ENCODE measurements at places on chromosomes 2 and 18.

- DNase-seq: no peak
Measured at GRCh38 chr2:237453671-237454070, 33.4 kb upstream of the MLPH start.

DNA sequence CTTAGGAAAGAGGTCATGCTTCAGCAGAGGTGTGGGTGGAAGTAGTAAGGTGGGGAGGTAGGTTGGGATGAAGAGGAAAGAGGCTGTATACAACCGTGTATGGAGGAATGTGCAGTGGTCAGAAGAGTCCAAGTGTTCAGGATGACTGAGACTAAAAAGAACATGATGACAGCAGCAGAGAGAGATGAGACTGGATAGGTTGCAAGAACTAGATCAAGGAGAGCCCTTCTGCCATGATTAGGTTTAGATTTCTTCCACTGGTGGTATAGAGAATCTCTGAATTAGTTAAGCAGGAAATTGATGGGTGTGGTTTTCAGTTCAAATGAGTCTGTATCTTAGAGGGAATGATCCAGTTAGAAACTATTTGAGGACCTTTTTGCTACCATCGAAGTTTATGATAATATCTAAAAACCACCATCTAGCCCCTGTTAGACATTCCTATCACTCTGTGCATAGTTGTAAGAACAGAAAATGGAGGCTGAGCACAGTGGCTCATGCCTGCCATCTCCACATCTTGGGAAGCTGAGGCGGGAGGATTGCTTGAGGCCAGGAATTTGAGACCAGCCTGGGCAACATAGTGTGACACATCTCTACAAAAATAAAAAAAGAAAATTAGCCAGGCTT, 221.0 kb downstream of the LTBP1 start:
- no peak for DNase-seq

- DNase-seq: no peak
Measured at GRCh38 chr2:51812138-51812866, 780.4 kb upstream of the NRXN1 start.

DNA sequence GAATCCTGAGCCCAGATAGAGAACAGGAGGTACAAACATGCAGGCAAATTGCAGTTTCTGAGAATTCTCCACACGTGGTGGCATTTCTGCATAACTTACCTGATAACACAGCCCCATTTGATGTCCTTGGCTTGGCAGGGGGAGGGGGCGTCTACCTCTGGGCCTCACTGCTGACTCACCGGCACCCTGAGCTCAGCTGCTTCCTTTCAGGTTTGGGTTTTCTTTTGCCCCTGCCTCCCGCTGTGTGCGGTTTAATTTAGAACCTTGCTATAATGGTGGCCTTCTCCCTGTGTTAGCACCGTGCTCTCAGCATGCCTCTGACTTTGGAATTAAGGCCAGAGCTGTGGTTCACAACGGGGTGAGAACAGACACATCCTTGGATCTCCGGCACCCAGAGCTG, 4.4 kb downstream of the CTIF start:
- DNase-seq: peak; percentile 57

GRCh38 chr2:190636361-190636760, 12.5 kb upstream of the NAB1 start:
- no peak for DNase-seq

DNA sequence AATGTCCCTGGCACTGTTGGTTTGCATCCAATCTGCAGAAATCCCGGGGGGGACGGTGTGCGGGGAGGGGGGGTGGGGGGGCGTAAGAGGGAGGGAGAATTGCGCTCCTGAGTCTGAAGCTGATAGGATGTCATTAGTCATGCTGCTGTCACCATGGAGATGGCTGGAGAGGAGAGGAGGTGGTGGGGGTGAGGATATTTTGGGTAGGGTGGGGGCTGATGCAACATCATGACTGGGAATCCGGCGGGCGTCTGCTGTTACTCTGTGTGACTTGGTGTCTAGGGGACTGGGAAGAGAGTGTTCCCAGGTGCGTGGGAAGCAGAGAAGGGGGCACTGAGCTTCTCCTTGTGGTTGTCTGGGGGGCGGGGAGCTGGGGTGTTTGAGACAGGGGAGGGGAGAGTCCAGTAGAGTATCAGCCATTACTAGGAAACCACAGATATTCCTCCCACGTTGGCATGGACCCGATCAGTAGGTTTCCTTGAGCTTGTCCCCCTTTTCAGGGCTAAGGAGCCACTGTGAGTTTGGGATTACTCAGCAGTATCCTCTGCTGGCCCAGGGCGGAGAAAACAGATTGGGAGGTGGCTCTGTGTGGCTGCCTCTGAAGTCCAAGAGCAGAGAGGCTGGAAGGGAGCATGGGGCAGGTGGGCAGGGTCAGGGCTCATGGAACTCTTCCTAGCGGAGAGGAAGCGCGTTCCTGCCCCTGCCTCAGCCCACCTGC, 18.9 kb downstream of the TET3 start:
- no peak for DNase-seq

- no peak for DNase-seq
Measured at GRCh38 chr2:69616755-69617154, 26.8 kb downstream of the AAK1 start.

GRCh38 chr2:242098445-242099128, 229.1 kb downstream of the RTP5 start:
- no peak for DNase-seq

- DNase-seq: no peak
Measured at GRCh38 chr2:237637429-237638135, 10.2 kb downstream of the LRRFIP1 start.

DNA sequence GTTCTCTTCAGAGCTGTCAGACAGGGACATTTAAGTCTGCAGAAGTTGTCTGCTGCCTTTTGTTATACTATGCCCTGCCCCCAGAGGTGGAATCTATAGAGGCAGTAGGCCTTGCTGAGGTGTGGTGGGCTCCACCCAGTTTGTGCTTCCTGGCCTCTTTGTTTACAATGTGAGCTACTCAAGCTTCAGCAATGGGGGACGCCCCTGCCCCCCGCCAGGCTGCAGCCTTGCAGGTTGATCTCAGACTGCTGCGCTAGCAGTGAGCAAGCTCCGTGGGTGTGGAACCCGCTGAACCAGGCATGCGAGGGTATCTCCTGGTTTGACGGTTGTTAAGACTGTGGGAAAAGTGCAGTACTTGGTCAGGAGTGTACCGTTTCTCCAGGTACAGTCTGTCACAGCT, 24.0 kb upstream of the PAIP2B start:
- DNase-seq: peak; percentile 18

DNA sequence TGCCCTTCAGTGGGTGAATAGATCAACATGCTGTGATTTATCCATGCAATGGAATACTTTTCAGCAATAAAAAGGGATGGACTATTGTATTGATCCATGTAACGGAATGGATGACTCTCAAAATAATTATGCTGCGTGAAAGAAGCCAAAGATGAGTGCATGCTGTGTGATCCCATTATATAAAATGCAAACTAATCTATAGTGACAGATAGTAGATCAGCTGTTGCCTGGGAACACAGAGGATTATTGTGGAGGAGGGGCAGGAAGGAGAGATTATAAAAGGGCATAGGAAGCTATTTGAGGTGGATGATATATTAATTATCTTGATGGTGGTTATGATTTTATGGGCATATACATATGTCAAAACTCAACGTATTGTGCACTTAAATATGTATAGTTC, 55.5 kb upstream of the ADAM23 start:
- no peak for DNase-seq

DNA sequence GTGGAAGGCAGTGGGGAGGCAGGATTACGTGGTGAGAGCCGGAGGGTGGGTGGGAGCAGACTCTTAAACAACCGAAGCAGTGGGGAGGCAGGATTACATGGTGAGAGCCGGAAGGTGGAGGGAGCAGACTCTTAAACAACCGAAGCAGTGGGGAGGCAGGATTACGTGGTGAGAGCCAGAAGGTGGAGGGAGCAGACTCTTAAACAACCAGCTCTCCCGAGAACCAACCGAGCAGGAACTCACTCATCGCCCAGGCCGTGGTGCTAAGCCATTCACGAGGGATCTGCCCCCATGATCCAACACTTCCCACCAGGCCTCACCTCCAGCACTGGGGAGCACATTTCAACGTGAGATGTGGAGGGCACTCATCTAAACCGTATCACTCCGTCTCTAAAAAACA, 87.7 kb downstream of the RTP5 start:
- DNase-seq: no peak

DNA sequence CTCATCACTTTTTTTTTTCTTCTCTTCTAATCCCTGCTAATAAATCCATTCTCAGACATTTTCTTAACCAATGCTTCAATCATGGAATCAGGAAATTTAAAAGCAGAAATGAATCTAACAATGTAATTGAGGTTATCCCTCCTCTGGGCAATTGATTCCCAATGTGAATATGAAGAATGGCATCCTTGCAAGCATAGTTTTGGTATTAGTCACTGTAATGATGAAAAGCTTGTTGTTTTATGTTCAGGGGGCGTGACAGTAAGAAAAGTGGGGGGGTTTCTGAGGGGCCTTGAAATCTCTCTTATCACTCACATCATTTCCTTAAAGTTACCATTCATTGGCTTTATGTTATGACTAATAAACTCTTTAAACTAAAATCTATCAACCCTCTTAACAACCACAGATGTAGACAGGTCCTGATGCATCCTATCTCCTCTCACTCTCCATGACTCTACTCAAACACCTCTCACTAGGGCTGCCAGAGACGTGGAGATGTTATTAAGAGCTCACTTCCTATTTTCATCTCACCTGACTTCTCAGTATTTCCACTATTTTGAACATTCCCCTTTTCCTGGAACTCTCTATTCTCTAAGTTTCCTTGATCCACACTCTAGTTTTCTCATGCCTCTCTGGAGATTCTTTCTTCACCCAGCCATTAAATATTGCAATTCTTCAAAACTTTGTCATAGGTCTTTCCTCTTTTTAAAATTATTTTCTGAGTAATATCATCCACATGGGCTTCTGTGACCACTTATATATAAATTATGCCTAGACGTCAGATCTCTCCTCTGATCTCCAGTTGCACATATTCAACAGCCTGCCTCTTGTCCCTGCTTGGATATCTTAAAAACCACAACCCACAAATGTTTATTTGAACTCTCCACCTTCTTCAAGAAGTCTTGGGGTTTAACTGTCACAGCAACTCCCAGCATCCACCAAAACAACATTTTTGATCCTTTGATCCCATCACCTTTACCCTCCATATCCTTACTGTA, 332.9 kb downstream of the CDH2 start:
- no peak for DNase-seq

- no peak for DNase-seq
Measured at GRCh38 chr2:46241344-46241743, 55.9 kb upstream of the EPAS1 start.

GRCh38 chr2:191158193-191158592, 7.4 kb upstream of the STAT4 start:
- no peak for DNase-seq

DNA sequence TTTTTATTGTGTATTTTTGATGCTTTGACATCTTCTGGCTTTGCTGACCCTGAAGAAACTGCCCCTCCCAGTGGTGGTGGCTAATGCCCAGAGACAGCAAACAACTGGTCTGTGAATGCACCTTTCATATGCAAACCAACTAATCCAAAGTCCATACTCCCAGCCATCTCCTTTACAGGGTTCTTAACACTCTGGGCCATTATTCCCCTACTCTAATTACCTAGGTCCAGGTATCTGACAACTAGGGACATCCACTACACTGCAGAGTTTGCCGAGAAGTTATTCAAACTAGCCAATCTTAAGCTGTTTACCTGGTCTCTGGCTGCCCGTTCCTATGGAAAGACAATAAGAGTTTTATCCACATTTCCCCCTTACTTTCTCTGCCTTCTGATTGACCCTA, 73.6 kb downstream of the FSHR start:
- peak; percentile 31 for DNase-seq

GRCh38 chr2:86337244-86337835, at the start of gene REEP1:
TSS of gene REEP1 (minus strand) at chr2:86337626. CDS start at chr2:86337510, 116 bp downstream.
- peak; percentile 49 for DNase-seq

- no peak for DNase-seq
Measured at GRCh38 chr2:1559589-1560175, 146.4 kb downstream of the TPO start.

- peak; percentile 70 for DNase-seq
Measured at GRCh38 chr18:5890331-5891183, 4.8 kb downstream of the TMEM200C start.

DNA sequence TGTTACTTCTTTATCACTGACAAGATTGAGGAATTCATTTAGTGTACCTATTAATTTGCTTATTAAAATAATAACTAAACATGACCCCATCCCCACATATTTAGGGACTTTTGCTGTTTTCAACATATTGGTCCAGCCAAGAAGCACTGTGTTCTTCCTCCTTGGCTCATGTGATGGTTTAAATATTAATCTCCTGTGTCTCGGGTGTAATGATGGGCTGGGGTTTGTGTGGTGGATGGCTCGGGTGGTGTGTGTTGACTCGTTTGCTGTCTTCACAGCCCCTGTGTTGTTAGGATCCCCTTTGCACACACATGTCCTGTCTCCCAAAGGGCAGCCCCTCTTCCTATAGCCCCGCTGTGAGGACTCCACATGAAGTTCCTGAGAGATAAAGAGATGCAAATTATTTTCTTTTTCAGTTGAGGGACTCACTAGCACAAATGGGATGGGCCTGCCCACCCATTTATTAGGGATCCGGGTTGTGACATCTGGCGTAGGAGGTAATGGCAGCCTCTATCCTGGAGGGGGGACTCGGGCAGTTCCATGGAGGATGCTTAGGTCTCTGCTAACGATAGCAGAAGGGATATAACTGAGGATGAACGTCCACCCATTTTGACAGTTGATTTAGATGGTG, 53.4 kb downstream of the FHOD3 start:
- no peak for DNase-seq

DNA sequence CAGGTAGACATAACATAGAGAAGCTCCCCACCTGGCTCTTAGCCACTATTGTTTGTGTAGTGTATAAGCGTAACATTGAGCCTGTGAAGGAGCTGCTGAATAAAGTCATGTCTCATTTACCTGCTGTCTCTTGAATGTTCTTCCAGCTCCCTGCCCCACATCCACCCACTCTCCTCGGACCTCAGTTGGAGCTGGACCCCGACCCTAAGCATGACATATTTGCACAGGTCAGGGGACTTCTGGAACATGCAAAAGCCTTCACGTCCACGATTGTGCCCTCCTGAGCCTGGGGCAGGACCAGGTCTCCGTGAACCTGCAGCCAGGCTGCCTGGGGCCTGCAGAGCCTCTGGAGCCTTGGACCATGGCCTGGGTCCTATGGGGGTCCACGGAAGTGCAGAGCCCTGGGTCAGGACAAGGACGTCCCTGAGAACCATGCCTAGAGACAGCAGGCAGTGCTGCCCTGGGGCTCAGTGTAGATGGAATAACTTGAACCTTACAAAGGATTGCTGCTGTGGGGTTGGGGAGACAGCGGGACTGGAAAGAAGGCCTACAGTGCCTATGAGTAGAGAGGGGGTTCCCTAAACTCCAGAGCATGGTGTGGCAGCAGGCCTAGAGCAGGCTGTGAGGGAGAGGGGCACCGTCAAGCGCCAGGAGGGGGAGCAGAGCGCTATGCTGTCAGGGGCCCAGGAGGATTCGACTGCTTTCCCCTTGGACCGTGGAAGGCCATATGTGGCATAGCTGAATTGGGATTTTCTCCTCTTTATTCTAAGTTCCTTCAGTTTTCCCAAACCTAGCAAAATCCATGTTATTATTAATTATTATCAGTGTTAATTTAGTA, 99.9 kb upstream of the ZNF236 start:
- DNase-seq: no peak
